Esophagus muscularis mucosa (tissue), 4 donors: ENCODE measurements at places on chromosomes 1 and 21. TPM values are rescaled to one million over a fixed set of nuclear protein-coding genes. Genes with fewer than 3 reads are reported as not detected.

DNA sequence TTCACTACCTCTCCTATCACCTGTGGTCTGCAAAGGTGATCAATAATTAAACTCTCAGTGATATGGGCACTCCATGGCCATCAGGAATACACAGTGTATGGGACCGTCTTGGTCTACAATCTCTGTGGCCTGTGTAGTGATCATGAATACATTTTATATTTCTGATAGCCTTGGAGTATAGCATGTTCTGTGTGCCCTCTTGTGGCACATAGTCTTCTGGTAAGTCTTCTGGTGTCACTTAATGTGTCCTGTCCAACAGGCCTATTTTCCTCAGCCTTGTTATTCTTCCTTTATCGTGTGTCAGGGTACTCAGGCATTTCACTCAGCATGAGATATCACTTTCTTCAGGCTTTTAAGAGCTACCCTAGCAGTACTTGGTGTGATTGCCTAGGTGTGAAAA lies 393.6 kb downstream of the AGBL4 start:
- DNase-seq = no peak
- H3K4me3 ChIP-seq = no peak overlapping the region
- H3K27ac ChIP-seq = no peak overlapping the region
- no peaks in the 10 kb centered on the region for H3K27me3 ChIP-seq
- no peaks in the 10 kb centered on the region for H3K36me3 ChIP-seq

The LORICRIN gene
- not detected for total RNA-seq

The CD34 gene
- total RNA-seq = 70.2 TPM

DNA sequence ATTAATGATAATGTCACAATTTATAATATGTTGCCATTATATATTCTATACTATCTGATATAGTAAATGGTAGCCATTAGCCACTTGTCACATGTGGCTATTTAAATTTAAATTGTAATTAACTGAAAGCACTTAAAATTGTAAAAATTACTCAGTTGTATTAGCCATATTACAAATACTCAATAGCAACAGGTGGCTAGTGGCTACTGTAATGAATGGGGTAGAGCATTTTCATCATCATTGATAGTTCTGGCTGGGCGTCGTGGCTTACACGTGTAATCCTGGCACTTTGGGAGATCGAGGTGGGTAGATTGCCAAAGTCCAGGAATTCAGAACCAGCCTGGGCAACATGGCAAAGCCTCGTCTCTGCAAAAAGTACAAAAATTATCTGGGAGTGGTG lies 16.5 kb downstream of the ZBTB37 start:
- DNase-seq = no peak
- peaks cover 24% of the 10 kb centered on the region for H3K36me3 ChIP-seq
- no peaks in the 10 kb centered on the region for H3K4me1 ChIP-seq
- no peak overlapping the region for H3K4me3 ChIP-seq
- H3K27ac ChIP-seq = no peak overlapping the region

- H3K27me3 ChIP-seq = no peaks in the 10 kb centered on the region
- H3K4me3 ChIP-seq = no peak overlapping the region
- no peaks in the 10 kb centered on the region for H3K4me1 ChIP-seq
- no peaks in the 10 kb centered on the region for H3K36me3 ChIP-seq
Observed at GRCh38 chr1:41587791-41588190, 103.3 kb upstream of the EDN2 start.

- no peak overlapping the region for H3K4me3 ChIP-seq
- DNase-seq = no peak
- no peak overlapping the region for H3K27ac ChIP-seq
- no peaks in the 10 kb centered on the region for H3K4me1 ChIP-seq
Observed at GRCh38 chr21:25551569-25551968, 55.7 kb downstream of the MRPL39 start.

The OBSCN gene
- 31.4 TPM for total RNA-seq

- DNase-seq = no peak
- no peaks in the 10 kb centered on the region for H3K27me3 ChIP-seq
- no peak overlapping the region for H3K4me3 ChIP-seq
Observed at GRCh38 chr1:67126111-67126746, 8.5 kb downstream of the C1orf141 start.

The SLAMF9 gene
- not detected for total RNA-seq

- H3K4me3 ChIP-seq = no peak overlapping the region
- H3K27ac ChIP-seq = peak overlapping the region; percentile 50
- H3K4me1 ChIP-seq = peaks cover 15% of the 10 kb centered on the region
- H3K36me3 ChIP-seq = no peaks in the 10 kb centered on the region
Observed at GRCh38 chr1:109802901-109803561, 39.3 kb upstream of the EPS8L3 start.

- no peak overlapping the region for H3K27ac ChIP-seq
- H3K4me1 ChIP-seq = peaks cover 39% of the 10 kb centered on the region
- no peak for DNase-seq
- no peaks in the 10 kb centered on the region for H3K36me3 ChIP-seq
- no peak overlapping the region for H3K4me3 ChIP-seq
Observed at GRCh38 chr1:174114788-174115448, 44.4 kb upstream of the RABGAP1L start.

GRCh38 chr1:191099696-191100095 lies 622.0 kb upstream of the BRINP3 start:
- H3K4me3 ChIP-seq = no peak overlapping the region
- no peaks in the 10 kb centered on the region for H3K27me3 ChIP-seq
- no peak overlapping the region for H3K27ac ChIP-seq
- no peaks in the 10 kb centered on the region for H3K36me3 ChIP-seq

The OR2L5 gene
- total RNA-seq = not detected

The MYOG gene
- total RNA-seq = not detected

The GGPS1 gene
- 30.5 TPM for total RNA-seq

DNA sequence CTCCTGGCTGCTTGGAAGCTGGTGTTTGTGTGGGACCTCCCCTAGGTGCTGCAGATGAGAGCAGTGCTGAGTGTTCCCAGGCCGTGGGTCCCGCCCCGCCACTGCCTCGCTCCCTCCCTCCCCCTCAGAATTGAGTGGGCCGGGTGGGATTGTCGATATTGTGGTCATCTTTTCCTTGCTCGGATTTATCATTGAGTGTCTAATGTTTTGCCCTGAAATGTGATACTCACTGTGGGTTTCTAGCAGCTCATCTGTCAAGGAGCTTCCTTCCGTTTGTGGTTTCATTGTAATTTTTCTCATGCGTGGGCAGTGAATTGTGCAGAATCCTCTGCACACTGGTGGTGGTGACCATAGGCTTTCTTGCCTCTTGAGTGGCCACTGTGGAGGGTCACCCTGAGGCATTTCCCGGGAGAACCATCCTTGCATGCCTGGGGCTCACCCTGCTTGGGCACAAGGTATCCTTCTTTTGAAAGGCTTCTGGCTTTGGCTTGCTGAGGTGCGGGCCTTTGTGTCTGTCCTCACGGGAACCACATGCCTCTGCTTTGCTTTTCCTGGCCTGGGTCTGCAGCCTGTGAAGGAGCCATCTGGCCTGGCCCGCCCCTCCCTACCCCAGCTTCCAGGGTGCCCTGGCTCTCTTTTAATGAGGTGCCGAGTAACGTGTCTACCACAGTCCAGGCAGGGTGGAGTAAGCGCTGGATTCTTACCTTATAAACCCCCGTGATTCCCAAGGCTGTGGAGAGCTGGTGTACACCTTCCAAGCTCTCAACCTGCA lies 25.6 kb downstream of the SLX9 start:
- H3K27me3 ChIP-seq = no peaks in the 10 kb centered on the region
- H3K27ac ChIP-seq = peak overlapping the region; percentile 81
- H3K36me3 ChIP-seq = peaks cover 5% of the 10 kb centered on the region
- DNase-seq = no peak

- no peak overlapping the region for H3K4me3 ChIP-seq
- no peak for DNase-seq
- no peaks in the 10 kb centered on the region for H3K36me3 ChIP-seq
- H3K27ac ChIP-seq = no peak overlapping the region
- no peaks in the 10 kb centered on the region for H3K27me3 ChIP-seq
Observed at GRCh38 chr1:119372503-119373086, 4.0 kb downstream of the HAO2 start.

GRCh38 chr1:6614929-6615785 lies 1.6 kb downstream of the PHF13 start:
- DNase-seq = no peak
- no peaks in the 10 kb centered on the region for H3K27me3 ChIP-seq
- H3K4me1 ChIP-seq = peaks cover 58% of the 10 kb centered on the region
- H3K36me3 ChIP-seq = peaks cover 33% of the 10 kb centered on the region
- H3K4me3 ChIP-seq = peak overlapping the region; percentile 96
